CD8-positive, alpha-beta T cell (primary cell): ENCODE measurements at places on chromosomes 3 and 15.

- DNase-seq = no peak
These were observed 25.6 kb upstream of the GOLGA6L2 start for GRCh38 chr15:23472678-23473077.

DNA sequence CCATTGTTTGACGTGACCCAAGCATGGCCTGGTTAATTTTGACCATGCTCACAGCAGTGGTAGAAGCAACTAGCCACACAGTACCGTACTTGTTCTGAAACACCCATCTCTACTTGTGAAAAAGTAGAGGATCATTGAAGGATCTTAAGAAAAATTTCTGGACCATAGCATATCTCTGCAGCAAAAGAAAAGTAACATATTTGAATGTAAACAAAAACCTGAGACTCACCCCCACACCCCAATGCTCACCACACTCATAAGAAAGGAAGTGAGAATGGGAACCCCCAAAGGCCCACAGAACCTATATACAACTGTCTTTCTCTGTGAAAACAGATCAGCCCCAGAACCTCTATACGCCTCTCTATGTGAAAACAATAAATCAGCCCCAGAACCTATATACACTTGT lies 33.8 kb upstream of the TFRC start:
- no peak for DNase-seq

- DNase-seq = no peak
These were observed 84.6 kb downstream of the ANO10 start for GRCh38 chr3:43537225-43537624.

- DNase-seq = no peak
These were observed 5.2 kb upstream of the TOPAZ1 start for GRCh38 chr3:44236485-44236908.
